ENCODE measurements at places on chromosomes 6 and 20.
A peak's percentile ranks its signal among the peaks of the same experiment; 100 is the strongest.

DNA sequence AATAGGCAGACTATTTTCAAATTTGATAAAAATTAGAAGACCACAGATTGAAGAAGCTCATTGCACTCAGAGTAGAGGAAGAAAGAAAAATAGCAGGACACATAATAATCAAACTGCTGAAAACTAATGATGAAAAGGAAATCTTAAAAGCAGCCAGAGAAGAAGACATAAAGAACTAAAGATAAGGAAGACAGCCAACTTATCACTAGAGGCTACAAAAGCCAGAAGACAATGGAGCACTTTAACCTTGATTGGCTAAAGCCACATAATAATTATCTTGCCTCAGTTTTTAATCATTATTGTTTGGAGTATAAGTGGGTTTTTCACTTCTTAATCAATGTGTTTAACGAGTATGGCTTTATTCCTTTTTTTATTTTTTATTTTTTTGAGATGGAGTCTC lies 397.6 kb downstream of the RNF144B start:
- no peak for DNase-seq

- peak; percentile 57 for DNase-seq
These were observed 679 bp upstream of the PPDPF start for GRCh38 chr20:63519668-63520503.

DNA sequence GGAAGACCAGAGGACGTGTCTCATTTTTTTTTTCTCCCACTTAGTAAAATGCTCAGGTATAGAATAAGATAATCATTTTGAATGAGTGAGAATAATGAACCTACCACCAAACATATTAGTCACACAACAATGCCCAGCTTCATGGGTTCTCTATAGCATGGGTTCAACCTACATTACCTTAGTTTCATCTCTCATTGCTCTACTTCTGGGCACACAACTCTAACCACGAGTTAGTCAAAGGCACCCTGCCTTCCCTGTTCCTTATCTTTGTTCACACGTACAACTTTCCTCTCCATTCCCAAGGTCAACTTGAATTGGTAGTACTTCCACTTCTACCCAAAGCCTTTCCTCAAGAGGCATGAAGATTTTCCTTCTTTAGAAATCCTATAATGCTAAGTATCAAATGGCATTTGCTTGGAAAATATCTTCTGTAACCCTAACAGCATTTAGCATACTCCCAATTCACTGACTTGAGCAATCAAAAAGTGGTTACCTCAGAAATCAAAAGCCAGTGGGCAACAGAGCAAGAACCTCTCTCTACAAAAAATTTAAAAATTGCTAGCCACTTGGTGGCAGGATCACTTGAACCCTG lies 20.9 kb downstream of the DEK start:
- no peak for DNase-seq

DNA sequence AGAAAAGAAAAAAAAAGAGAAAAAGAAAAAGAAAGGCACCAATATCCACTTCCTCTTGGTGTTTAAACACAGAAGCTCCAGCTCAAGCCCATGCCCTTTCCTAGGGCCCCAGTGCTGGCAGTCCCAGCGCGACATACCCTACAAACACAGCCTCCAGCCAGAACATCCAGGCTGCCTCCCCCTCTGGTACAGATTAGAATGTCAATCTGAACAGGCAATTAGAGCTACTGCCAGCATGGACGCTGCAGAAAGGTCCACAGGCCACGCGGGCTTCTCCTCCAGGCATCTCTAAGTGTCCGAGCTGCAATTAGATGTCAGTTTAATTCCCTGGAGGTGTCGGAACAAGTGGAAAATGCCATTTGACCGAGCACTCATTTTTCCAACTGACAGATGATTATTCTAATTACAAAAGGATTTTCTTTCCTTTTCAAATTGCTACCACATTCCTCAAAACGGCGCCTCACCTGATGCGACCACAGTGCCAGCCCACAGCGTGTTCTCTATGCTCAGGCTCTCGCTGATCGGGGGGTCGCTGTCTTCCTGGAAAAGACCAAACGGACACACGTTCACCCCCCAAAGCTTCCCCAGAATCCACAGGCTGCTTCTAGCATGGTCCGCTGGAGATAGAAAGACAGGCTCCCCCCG lies 79.5 kb downstream of the ATP9A start:
- DNase-seq: no peak

DNA sequence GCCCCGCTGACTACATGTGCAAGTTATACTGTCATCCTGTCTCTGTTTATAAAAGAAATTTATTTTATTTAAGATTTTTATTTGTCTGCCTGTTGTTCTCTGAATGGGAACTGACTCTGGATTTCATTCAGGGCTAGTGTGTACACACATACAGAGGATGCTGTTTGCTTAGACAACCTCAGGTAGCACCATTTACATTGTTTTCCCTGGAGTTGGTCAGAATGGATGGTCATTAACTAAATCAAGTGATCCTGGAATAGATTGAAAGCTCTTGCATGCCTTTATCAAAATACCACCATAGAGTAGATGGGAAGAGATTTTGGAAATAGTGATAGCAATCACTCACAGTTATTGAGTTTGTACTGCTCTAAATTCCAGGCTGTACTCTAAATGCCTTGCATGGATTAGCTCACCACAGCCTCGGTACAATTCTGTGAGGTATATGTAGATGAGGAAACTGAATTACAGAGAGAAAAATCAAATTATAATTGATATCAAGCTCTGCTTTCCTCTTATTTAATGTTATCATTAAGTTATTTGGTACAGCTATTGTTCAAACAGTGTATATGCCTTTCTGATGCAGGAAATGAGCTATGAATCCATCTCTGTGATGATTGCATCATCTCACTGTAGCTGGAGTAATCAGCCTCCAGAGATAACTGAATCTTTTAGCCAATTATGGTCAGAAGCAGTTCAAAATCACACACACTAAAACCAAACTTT lies 51.9 kb downstream of the RNF217 start:
- no peak for DNase-seq

DNA sequence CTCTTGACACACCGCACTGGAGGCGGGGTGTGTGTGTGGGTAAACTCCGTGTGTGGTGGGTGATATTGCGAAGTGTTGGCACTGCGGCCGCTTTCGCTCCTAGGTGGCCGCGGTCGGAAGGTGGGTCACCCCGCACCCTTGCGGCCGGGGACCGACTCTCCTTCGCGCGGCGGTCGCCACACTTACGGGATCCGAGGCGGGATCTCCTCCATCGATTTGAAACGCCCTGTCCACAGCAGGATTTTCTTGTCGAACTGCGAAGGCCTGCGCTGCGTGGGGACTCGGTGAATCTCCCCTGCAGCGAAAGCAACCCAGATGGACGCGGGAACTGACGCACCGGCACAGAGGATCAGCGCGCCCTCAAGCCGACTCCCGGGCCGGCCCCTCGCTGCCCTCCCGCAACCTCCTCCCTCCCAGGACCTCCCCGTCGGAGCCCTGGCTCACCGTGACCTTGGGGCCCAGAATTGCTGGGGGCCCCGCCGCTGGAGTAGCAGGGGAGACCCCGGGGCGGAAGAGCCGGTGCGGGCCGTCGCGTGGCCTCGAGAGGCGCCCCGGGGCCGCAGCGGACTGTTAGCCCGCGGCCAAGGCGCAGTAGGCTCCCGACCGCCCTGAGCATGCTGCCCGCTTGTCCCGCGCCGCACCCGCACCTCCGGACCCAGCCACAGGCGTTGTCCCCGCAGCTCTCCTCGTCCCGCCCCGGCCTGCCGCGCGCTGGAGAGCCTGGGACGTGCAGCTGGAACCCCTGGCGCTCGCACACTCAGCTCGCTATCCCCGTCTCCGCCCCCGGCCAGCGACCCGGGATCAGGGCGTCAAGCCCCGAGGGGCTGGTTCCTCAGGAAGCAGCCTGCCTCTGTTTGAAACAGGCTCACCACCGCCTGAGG lies at the start of gene FAM162B:
Gene FAM162B (minus strand): TSS at position 759 of the 881 bp plus-strand sequence. CDS start 143 bp downstream, at position 616.
- DNase-seq: no peak

All from stimulated activated naive CD4-positive, alpha-beta T cell treated with Interleukin-2 at 50 U/mL for 16 hours (primary cell).